ENCODE measurements at places on chromosomes 2 and 18.

DNA sequence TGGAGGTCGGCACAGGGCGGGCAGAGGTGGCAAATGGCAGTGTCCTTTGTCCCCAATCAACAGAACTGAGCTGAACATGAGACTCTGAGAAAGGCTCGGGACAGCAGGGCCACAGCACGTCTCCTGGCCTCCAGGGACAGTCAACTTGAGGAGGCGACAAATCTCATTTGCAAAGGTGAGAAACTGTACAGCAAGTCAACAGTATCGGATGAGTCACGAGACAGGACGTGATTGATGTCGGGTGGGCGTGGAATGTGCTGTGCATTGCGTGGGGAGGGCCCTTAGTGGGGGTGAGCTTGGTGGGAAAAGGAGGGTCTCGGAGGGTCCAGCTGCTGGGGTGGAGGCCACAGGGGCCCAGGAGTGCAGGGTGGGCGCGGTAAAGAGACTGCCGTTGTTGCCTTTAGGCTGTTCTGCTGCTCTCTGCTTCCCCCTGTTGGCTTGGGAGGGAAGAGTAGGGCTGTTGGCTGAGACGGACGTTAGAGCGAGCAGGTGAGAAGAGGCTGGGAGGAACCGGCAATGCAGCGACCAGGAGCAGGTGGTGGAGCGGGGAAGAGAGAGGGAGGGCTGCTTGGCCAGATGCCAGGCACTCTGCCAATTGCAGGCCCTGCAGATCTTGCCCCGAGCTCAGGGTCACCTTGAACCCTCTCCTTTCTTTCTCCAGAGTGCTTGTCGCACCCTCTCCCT is 164.3 kb downstream of the BCL2 start:
- peak; percentile 77 for DNase-seq

DNA sequence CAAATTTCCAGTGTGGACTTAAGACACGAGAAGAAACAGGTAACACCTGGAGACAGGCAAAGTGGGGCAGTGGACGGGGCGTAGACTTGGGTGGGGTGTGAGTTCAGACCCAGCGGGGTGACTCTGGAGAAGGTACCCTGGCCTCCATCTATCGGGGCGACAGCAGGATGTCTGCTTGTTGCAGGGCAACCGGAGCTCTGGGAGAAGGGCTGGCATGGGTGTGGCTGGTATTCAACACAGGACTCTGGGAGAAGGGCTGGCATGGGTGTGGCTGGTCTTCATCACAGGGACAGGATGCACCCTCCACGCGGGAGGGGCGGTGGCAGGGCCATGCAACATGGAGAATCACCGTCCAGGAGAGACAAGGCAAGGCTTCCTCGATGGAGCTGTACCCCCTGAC is 198.5 kb downstream of the HDAC4 start:
- no peak for DNase-seq

DNA sequence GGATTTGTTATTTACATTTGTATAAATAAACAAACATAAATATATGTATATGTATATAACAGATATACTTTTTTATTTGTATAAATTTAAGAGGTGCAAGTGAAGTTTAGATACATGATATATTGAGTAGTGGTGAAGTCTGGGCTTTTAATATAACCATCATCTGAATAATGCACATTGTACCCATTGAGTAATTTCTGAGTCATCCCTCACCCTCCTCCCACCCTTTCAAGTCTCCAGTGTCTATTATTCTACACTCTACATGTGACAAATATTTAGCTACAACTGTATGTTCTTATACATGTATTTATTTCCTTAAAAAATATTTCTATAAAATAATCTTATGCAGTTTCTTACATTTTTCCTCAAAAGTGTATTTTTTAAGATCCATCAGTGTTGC is 358.7 kb upstream of the TFPI start:
- no peak for DNase-seq

DNA sequence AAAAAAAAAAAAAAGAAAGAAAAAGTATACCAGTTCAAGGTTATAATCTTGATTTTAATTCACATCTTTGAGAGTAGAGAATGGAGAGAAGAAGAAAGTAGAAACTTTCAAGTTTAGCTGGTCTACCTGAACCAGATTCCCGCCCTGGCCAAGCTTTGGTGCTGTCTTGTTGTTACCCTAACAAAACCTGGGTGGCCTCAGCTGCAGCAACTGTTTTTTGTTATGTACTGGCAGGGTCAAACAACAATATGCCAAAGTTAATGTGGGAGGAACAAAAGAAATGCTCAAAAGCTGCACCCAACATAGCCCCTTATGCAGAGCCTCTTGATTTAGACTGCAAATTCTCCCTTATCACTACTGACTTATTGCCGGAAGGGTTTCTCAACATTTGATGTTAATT is 165.3 kb upstream of the TFPI start:
- DNase-seq: no peak

DNA sequence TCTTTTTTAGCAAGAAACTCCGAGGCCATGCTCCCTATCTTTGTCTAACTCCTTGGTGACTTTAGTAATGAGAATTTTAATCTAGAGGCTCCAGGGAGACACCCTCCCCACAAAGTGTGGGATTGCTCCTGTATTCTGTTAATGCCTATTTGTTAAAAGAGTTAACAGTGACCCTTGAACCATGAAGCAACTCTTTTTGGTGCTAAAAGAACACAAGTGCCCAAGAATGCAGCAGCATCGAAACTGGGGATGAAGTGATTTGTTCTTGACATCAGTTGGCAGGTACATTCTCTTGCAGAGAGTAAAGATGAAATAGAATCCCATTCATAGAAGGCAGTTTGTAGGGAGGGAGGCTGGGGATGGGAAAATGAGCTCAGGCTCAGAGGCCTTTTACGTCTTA is 50.0 kb downstream of the FMNL2 start:
- DNase-seq: no peak

DNA sequence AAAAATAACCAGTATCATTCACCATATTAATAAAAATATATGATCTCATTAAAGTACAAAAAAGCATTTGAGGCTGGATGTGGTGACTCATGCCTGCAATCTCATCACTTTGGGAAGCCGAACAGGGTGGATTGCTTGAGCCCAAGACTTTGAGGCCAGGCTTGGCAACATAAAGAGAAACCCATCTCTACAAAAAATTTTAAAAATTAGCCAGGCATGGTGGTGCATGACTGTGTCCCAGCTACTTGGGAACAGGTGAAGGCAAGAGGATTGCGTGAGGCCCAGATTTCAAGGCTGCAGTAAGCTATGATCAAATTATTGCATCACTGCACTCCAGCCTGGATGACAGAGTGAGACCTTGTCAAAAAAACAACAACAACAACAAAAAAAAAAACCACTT is 75.9 kb downstream of the RAD51AP2 start:
- no peak for DNase-seq

DNA sequence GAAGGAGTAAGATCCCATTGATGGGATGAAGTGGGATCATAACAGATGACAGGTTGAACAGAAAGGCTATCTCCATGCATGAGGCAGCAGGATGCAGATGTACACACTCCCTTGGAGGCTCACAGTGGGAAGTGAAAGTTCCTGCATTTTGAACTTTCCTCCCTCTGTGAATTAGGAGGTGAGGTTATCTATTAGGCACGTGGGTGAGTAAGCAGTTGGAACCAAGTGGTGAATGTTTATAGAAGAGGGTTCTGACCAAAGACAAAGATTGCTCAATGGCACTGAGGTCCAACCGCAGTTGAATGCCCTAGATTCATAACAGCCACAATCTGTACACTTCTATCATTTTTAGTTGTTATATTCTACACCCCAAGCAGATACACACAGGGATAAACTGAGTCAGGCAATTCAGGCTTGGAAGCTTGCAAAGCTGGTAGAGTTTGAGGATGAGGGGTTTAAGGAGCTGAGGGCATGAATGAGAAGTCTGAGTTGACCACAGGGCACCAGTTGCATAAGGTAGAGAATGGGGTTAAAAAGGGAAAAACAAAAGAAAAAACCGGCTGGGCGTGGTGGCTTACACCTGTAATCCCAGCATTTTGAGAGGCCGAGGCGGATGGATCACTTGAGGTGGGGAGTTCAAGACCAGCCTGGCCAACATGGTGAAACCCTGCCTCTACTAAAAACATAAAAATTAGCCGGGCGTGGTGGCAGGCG is 7.1 kb upstream of the KCMF1 start:
- DNase-seq: no peak

DNA sequence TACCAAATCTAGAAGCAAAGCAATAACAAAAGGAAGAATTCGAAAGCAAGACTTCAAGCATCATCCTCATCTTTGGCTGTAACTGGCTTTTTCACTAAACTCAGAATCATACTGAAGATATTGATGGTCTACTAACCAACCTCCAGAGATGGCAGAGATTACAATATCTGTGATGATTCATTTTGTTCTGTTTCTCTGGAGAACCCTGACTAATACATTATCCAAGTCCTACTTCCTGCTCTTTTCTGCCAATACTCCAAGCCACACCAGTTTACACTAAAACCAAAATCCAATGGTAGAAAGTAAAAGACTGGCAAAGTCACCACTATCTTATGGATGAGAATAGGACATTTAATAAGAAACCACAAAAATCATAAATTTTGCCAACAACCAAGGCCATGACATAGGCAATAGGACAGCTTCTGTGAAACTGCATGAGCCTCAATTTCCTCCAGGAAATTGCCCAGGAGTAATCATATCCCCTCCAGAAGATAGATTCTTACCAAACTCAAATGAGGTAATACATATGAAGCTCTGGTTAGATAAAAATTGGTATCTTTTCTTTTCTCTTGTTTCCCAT is 159.8 kb downstream of the METTL4 start:
- DNase-seq: no peak

GRCh38 chr2:11867926-11868325 is 121.5 kb downstream of the LPIN1 start:
- DNase-seq: no peak

DNA sequence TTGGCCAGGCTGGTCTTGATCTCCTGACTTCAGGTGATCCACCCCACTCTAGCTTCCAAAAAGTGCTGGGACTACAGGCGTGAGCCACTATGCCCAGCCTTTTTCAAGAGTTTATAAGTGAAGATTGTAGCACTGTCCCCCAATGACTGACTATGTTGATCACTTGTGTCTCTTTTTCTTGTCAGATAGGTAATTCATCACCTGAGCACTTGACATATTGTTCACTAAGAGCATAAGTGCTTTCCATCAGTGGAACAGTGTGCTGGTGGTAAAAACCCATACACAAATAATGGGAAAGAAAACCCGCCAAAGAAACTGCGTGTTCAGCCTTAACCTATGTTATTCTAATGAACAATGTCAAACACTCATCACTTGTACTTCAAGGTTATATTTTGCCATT is 414.4 kb upstream of the CDH7 start:
- DNase-seq: no peak

DNA sequence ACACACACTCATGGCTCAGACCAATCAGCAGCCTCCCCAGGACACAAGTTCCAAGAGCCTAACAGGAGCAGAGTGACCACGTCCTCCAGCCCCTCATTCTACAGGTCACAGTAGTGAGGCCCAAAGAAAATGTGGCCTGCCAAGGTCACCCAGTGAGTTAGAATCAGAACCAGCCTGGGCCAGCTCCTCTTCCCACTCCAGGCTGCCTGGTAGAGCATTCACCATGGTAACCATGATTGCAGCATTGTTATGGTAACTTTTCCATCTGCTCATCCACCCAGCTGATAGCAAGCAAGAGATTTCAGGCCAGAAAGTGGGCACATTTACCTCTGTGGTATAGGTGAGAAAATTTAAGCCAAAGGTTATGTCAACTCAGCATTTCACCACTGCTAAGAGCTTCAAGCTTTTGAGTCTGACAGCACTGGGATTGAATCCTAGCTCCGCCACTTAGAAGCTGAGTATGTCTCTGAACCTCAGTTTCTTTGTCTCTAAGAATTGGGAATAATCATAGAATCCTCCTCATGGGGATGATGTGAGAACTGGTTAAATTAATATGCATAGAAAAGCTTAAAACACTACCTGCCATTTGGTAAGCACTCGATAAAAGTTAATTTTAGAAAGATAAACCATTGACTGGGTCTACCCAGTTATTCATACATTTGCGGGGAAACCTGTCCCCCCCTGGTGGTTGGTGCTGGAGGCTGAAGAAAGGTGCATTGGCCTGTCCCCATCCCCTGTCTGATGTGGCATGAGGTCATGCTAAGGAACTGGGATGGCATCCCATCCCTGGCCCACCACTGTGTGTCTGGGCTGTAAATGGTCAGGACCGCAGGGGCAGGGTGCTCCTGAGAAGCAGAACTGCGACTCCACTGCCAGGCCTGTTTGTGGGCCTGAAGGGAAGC is 181.5 kb downstream of the KLHL29 start:
- peak; percentile 8 for DNase-seq

DNA sequence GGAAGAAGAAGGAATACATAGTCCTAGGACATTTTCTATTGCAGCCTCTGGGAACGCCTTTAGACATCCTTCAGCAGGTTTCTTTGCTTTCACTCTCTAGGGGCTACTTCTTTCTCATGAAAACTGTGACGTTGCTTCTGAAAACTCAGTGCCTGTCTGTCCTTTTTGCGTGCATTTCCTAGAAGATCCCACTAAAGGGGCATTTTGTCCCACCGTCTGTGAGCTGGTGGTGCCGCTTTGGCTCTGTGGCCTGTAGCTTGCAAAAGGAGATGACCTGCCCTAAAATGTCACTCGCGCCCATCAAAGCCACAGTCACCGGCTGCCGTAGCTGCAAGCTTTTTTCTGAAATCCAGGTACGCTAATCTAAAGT is 579 bp downstream of the STAT4 start:
- DNase-seq: peak; percentile 5

Data from activated CD4-positive, alpha-beta T cell treated with anti-CD3 and anti-CD28 coated beads, Interleukin-2, amount 50 U/mL, for 4 hours (primary cell).